ENCODE measurements at places on chromosomes 11 and 22.
A peak's percentile ranks its signal among the peaks of the same experiment; 100 is the strongest.

GRCh38 chr22:47043835-47044721, 281.6 kb downstream of the TBC1D22A start:
- DNase-seq = no peak

GRCh38 chr11:62647609-62648005, 1.2 kb upstream of the GANAB start:
- no peak for DNase-seq

DNA sequence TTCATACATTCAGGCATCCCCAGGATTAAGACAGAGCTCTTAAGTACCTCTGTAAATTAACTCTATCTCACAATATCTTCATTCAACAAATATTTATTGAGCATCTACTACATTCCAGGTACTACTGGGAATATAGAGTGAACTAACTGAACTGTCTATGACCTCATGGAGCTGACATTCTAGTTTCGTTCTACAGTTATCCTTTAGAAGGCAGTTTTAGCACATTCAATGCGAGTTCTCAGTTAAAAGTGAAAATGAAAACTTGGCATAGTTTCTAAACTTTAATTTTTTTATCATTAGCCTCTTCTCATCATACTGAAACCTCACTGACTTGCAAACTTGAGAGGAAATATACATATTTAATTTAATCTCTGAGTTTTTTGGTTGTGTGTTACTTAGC, 10.7 kb upstream of the MS4A6E start:
- DNase-seq = no peak

DNA sequence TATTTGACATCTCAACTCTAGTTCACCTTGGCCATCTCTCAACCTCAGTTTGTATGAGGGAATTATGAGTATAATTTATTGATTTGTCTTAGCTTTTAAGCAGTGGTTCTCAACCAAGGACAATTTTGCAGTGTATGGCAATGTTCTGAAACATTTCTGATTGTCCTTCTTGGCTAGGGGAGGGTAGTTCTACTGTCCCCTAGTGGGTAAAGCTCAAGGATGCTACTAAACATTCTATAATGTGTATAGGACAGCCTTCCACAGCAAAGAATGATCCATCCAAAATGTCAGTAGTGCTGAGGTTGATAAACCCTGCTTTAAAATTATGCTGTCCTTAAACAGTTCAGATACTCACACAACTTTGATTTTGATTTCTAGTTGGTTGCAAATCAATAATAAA, 78.1 kb upstream of the ALKBH3 start:
- no peak for DNase-seq

DNA sequence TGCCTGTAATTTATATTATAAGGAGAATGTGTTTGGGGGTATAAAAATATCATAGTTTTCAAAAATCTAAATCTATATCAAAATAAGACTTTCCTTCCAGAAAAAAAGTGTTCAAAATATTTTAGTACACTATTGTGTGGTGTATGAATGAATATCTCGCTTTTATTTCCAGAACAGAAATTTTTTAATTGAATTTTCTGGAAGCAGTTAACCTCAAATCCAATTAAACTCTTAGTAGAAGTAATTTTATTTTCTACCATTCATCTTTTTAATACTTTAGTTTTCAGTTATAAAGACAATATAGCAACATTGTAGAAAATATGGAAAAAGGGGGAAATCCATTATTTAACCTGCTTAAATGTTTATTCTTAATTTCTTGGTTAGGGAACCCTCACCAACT, 58.7 kb downstream of the ACER3 start:
- DNase-seq = no peak

DNA sequence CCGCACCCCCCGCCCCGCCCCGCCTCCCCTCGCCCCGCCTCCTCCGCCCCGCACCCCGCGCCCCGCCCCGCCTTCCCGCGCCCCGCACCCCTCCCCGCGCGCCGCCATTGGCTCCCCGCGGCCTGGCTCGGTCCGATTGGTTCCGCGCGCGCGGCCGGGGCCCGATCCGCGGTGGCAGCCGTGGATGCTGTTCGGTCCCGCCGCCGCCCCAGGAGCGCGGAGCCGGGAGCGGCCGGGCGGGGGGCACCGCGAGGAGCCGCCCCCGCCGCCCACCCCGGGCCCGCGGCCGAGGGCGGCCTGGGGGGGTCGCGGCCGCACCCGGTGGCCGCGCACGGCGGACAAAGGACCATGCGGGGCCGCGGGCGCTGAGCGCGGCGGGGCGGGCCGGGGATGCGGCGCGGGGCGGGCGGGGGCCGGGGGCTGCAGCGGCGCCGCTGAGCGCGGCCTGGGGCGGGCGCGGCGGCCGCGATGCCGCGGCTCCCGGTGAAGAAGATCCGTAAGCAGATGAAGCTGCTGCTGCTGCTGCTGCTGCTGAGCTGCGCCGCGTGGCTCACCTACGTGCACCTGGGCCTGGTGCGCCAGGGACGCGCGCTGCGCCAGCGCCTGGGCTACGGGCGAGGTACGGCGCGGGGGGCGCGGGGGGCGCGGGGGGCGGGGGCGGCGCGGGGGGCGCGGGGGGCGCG, at the start of gene B4GALNT4:
B4GALNT4 (plus strand) TSS at position 164 of the 683 bp plus-strand sequence; CDS start at position 469, 305 bp downstream.
- DNase-seq = no peak

DNA sequence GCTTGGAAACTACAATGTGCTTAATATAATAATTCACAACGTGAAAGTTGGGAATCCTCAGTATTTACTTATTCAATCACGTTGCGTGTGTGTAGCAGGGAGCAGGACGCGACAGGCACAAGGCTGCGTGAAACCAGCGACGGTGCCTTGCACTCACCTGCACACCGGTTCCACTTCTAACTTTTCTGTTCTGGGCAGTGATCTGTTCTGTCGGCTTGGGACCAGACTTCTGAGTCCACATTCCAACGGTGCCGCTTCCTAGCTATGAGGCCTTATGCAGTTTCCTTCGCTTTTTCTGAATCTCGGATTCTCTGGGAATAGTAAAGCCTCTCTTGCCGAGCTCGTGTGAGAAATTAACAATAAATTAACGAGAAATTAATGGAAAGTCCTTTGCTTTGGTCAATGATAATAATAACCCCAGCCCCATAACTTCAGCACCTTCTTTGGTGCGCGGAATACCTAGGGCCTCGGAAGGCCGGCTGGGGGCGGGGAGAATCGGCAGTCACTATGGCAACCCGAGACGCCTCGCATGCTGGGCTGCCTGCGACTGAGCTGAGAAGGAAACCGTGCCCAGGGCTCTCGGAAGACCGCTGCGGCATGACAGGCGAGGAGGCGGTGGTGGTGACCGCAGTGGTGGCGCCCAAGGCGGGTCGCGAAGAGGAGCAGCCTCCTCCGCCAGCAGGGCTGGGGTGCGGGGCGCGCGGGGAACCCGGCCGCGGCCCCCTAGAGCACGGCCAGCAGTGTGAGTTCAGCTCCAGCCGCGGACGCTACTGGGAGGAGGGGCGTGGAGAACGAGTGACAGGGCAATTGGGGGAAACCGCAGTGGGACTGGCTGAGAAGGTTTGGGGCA, at the start of gene C11orf97:
C11orf97 (plus strand) TSS at position 530 of the 850 bp plus-strand sequence; CDS start at position 598, 68 bp downstream.
- DNase-seq = peak; percentile 55

All from GM13977 (cell line).